ENCODE measurements at places on chromosomes 13 and 19.

- DNase-seq = no peak
These were observed 519.9 kb downstream of the PCDH17 start for GRCh38 chr13:58151452-58151851.

DNA sequence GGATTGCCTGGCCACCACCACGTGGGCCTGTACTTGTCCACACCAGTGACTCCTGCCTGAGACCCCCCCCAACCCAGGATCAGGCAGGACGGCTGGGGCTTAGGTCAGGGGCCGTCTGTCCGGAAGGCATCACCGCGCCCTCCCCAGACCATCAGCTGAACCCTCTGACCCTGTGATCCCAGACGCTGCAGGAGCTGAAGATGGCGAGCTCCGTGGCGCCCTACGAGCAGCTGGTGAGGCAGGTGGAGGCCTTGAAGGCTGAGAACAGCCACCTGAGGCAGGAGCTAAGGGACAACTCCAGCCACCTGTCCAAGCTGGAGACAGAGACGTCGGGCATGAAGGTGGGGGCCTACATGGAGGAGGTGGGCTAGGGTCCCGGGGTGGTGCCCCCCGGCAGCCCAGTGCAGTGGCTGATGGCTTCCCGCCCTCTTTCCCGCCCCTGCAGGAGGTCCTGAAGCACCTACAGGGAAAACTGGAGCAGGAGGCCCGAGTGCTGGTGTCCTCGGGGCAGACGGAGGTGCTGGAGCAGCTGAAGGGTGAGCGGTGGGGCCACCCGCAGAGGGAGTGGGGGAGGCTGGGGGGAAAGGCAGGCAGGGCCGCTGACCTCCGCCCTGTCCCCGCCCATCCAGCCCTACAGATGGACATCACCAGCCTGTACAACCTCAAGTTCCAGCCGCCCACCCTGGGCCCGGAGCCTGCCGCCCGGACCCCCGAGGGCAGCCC lies 3.0 kb downstream of the APC2 start:
- DNase-seq = no peak

DNA sequence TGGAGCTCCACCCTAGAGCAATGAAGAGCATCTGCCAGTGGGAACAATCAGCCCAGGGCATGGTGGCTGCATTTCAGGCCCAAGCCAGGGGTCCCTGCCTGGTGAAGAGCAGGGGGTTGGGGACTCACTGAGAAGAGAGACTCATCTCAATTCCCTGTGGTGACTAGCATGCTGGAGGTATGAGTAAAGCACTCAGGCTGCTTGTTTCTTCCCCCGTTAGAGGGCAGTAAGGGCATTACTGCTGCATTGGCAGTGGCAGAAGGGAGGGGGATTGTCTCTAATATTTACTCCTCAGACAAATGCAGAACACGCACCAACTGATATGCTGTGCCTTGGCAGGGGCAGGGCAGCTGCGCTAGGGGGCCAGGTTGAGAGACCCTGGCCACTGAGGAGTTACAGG lies 329.1 kb downstream of the SLITRK5 start:
- no peak for DNase-seq

- DNase-seq = no peak
These were observed 73.4 kb downstream of the COL4A2 start for GRCh38 chr13:110380359-110381028.

DNA sequence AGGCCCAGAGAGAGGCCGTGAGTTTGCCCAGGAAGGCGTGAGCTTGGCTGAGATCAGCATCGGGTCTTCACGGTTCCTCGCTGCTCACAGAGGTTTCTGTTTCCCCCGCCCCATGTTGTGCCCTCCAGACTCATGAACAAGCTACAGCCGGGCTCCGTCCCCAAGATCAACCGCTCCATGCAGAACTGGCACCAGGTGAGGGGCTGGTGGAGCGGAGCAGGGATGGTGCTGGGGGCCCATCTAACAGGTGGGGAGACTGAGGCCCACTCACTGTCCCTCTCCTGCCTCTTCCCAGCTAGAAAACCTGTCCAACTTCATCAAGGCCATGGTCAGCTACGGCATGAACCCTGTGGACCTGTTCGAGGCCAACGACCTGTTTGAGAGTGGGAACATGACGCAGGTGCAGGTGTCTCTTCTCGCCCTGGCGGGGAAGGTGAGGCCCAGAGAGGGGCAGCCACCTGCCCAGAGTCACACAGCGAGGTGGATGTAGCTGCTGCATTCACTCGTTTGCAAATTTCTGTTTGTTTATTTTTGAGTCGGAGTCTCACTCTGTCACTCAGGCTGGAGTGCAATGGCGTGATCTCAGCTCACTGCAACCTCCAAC lies 6.0 kb downstream of the CNN2 start:
- no peak for DNase-seq

DNA sequence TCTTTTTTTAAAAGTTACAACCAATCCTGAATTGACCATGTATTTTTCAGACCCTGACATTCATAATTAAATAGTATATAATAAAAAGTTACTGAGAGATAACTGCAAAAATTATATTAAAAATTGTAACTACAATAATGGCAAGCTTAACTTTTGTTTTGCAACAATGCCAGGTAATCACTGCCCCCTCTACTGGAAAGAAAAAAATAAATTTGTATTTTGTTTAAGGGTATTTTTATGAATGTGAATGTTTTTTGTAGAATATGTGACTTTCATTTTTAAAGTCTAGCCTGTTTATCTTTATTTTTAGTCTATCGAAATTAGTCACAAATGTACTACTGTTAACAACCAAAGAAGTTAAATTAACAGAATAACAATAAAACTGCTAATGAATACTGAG lies 21.7 kb downstream of the MRPS31 start:
- DNase-seq = no peak

DNA sequence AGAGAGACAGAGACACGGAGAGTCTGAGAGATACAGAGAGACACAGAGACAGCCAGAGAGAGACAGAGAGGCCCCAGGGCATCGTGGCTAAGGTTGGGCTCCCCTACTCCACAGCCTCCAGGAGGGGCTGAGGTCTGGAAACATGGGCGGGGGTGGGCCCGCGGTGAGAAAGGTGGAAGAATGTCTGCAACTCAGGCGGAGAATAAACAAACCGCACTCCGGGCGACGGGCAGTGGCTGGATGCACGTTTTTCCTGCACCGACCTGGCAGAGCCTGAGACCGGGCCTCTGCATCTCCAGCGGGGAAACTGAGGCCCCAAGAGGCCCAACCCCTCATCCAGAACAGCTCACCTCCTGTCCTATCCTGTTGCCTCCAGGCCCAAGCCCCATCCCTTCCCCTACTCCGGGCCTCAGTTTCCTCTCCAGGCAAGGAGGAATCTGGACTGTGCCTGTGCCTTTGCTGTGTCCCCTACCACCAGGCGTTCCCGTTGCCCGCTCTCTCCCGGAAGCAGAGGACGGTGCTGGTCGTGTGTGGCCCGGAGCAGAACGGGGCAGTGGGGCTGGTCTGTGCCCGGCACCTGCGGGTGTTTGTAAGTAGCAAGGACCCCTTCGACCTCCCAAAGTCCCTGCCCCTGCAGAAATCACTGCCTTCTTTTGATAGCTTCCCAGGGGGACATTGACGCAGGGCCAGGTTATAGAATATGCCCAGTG lies 3.4 kb upstream of the CILP2 start:
- no peak for DNase-seq

DNA sequence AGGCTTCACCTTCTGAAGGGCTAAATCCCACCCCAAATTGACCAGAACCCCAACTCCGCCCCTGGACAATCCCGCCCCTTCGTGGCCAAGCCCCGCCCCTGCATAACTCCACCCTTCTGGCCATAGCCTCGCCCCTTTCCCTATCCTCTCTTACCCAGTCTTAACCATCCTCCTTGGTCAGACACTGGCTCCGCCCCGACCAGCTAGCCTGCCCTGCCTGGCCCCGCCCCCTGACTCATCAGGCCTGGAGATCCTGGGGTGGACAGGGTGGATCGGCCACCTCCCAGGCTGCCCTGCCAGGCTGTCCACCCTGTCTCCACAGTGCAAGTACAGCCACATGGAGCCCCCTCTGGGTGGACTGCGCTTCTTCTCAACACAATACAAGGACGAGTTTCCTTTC lies 8.0 kb upstream of the ZNF358 start:
- DNase-seq = no peak

GRCh38 chr13:35839806-35840205 lies 291.4 kb downstream of the DCLK1 start:
- no peak for DNase-seq

DNA sequence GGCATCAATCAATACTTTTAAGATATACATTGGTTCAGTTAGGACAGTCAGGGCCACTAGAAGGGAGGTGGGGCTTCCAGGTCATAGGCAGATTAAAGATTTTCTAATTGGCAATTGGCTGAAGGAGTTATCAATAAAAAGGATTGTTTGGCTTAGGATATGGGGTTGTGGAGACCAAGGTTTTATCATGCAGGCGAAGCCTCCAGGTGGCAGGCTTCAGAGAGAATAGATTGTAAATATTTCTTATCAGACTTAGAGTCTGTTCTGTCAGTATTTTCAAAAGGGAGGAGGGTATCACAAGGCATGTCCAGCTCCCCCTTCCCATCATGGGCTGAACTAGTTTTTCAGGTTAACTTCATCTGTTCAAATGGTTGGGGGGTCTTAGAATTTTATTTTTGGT lies 77.4 kb upstream of the FARP1 start:
- DNase-seq = no peak

GRCh38 chr13:48029859-48030258 lies 7.7 kb upstream of the NUDT15 start:
- no peak for DNase-seq

DNA sequence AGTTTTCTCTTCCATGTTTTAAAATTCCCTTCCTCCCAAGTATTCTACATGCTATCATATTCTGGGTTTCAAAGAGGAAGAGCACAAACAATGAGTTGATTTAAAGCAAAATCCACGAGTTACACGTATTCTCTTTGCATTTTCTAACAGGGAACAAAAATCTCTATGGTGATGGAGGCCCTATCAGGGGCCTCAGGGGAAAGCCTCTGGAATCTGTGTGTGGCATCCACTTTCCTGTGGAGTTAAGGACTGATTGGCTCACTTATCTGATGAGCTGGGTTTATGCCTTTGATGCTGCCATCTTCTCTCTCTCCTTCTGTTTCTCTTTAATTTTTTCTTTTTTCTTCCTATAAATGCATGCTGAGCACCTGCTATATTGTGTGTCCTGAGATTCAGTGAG lies 14.8 kb downstream of the OLFM4 start:
- no peak for DNase-seq

GRCh38 chr13:41312176-41312500 lies 1.1 kb downstream of the NAA16 start:
- no peak for DNase-seq

DNA sequence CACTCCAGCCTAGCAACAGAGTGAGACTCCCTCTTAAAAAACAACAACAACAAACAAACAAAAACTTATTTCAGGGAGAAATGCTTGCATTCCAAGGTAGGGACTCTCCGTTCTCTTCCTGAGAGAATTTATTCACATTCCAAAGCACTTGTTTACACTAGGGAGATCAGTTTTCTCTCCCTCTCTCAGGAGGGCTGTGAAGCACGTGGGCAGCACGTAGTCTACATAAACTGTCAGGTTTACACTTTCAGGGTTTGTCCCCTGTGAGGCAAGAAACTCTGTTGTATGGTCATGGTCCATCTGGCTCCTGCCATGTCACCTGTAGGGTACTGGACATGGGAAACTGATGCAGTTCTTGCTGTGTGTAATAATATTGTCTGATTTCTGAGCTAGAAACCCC lies 31.6 kb downstream of the WDR87 start:
- DNase-seq = no peak

DNA sequence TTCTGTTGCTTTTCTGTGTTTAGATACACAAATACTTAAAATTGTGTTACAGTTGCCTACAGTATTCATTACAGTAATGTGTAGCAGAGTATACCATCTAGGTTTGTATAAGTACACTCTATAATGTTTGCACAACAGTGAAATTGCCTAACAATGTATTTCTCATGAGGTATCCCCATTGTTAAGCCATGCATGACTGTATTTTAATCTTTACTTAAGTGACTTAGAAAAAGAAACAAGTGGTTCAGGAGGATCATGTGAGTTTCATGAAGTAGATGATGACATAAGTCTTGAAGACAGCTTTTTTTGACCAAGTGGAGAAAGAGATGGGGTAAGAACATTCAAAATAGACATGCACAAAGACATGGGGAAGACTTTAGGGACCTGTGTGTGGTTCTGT lies 8.4 kb upstream of the KCTD4 start:
- no peak for DNase-seq

- DNase-seq = no peak
These were observed 508.6 kb upstream of the KLHL1 start for GRCh38 chr13:70616847-70617246.

GRCh38 chr13:83992566-83993358 lies 110.5 kb upstream of the SLITRK1 start:
- no peak for DNase-seq

- DNase-seq = peak; percentile 93
These were observed at the start of the genes ZNF540 and ZNF571 for GRCh38 chr19:37594304-37594981. ZNF540 (plus strand) TSS chr19:37594876; CDS start chr19:37598448, 3,572 bp downstream. ZNF571 (minus strand) TSS chr19:37594792; CDS start chr19:37586676, 8,116 bp downstream.

DNA sequence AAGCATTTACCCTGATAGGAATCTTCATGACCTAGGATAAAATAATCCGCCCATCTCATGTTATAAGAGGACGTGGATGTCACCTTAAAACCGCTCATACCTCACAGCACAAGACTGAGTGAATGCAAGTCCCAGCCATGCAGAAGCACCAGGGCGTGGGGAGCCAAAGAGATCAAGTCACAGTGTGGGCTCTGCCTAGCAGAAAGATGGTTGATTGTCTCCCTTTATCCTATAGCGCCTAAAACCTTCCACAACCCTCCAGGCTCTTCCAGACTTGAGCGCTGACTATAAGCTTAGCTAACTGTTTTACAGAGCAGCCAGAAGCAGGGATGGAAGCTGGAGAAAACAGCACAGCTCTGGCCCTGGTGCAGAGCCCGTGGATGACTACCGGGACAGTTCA lies 6.8 kb upstream of the ANKRD10 start:
- no peak for DNase-seq

GRCh38 chr19:4083677-4084546 lies 17.2 kb upstream of the ZBTB7A start:
- DNase-seq = peak; percentile 45

DNA sequence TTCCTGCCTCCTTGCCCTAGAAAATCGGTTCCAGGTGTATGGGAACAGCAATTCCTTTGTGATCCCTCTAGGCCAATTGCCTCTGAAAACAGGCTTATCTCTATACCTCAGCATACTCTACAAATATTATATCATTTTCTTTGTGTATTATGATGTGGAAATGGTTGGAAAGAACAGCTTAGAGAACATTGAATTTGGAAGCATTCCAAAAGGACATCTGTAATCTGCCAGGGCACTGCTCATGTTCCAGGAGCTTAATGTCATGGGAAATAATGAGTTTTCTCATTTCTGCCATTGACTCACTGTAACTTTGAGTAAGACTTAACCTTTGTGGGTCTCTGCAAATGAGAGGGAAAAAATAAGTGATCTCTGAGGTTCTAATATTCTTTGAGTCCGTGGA lies 147.3 kb downstream of the UFM1 start:
- DNase-seq = no peak
